ENCODE measurements at places on chromosomes 6 and 20.

DNA sequence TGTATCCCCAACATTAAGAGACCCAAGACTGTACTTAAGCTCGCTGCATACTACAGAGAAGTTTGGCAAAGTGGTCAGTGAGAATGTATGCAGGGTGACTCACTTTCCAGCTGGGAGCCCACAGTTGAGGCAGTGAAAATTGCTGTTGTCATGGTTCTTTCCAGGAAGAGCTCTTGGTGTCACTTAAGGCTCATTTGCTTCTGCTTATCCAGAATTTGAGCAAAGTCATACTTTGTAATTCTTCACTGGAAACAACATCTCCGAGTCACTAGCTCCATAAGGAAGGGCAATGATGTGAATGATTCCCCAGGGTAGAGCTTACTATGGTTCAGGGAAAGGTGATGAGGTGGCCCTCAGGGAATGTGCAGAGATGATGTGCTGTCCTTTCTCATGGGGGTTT is 65.4 kb upstream of the FBXL4 start:
- DNase-seq, result peak; percentile 85

DNA sequence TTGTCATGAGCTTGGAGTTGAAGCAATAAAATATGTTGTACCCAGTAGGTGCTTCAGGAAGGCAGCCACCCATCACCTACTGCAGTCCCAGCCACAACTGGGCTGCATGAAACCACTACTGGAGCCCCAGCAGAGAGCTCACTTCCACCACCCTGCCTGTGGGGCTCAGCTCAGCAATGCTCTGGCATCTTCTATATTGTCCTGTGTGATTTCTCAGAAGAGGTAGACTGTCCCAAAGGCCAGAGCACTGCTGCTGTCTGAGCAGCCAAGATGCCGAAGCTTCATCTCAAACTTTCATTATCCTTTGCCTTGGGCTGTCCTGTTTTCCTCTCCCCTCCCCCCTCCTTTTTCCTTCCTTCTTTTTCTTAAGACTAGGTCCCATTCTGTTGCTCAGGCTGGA is 126.9 kb downstream of the DHX35 start:
- no peak for DNase-seq

GRCh38 chr20:37356961-37357371 is 11.0 kb downstream of the SRC start:
- no peak for DNase-seq

- no peak for DNase-seq
Measured at GRCh38 chr6:109660526-109661320, 30.3 kb downstream of the AK9 start.

- no peak for DNase-seq
Measured at GRCh38 chr6:106870069-106870468, 104.5 kb downstream of the CD24 start.

- no peak for DNase-seq
Measured at GRCh38 chr6:164531736-164532135, 777.7 kb downstream of the C6orf118 start.

- no peak for DNase-seq
Measured at GRCh38 chr6:168119539-168119938, 40.5 kb upstream of the FRMD1 start.

DNA sequence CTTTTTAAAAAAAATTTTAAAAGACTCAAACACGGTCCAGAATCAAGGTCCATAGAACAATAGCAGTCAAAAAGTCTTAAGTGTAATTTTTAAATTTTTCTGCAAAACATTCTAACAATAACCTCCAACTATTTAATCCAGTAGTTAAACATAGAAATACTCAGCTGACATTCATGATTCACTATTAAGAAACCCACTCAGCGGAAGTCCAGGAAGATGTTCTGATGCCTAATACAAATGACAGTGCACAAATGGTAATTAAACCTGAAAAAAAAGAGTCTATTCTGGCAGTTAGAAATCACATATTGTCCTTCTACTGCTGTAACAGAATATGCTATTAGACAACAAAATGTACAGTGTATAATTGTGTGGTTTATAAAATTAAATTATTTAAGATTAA is 128.2 kb upstream of the BMP5 start:
- DNase-seq, result no peak

Data from amniotic stem cell (primary cell).